ENCODE measurements at places on chromosomes 12 and 14.

- H3K27me3 ChIP-seq: no peaks in the 10 kb centered on the region
- no peak for DNase-seq
- no peak overlapping the region for H3K27ac ChIP-seq
- H3K4me1 ChIP-seq: no peaks in the 10 kb centered on the region
Measured at GRCh38 chr14:20409226-20409625, 4.1 kb downstream of the TEP1 start.

GRCh38 chr12:21169878-21170472 lies 39.0 kb downstream of the SLCO1B1 start:
- no peak overlapping the region for H3K4me3 ChIP-seq
- H3K27ac ChIP-seq: no peak overlapping the region
- no peaks in the 10 kb centered on the region for H3K4me1 ChIP-seq
- DNase-seq: no peak

GRCh38 chr14:20624495-20625070 lies 16.9 kb downstream of the OR6S1 start:
- DNase-seq: no peak
- no peak overlapping the region for H3K4me3 ChIP-seq
- H3K4me1 ChIP-seq: peaks cover 11% of the 10 kb centered on the region
- no peaks in the 10 kb centered on the region for H3K36me3 ChIP-seq
- no peak overlapping the region for H3K27ac ChIP-seq

DNA sequence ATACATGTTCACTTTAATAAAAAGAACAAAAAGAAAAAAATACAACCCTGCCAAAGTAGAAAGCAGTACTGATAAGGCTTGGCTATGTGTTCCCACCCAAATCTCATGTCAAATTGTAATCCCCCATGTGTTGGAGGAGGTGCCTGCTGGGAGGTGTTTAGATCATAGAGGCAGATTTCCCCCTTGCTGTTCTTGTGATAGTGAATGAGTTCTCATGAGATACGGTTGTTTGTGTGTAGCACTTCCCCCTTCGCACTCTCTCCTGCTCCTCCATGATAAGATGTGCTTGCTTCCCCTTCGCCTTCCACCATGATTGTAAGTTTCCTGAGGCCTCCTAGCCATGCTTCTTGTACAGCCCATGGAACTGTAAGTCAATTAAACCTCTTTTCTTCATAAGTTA lies 59.9 kb downstream of the USP15 start:
- H3K4me1 ChIP-seq: no peaks in the 10 kb centered on the region
- H3K36me3 ChIP-seq: no peaks in the 10 kb centered on the region
- no peak overlapping the region for H3K27ac ChIP-seq
